ENCODE measurements at places on chromosomes 3 and 15.

DNA sequence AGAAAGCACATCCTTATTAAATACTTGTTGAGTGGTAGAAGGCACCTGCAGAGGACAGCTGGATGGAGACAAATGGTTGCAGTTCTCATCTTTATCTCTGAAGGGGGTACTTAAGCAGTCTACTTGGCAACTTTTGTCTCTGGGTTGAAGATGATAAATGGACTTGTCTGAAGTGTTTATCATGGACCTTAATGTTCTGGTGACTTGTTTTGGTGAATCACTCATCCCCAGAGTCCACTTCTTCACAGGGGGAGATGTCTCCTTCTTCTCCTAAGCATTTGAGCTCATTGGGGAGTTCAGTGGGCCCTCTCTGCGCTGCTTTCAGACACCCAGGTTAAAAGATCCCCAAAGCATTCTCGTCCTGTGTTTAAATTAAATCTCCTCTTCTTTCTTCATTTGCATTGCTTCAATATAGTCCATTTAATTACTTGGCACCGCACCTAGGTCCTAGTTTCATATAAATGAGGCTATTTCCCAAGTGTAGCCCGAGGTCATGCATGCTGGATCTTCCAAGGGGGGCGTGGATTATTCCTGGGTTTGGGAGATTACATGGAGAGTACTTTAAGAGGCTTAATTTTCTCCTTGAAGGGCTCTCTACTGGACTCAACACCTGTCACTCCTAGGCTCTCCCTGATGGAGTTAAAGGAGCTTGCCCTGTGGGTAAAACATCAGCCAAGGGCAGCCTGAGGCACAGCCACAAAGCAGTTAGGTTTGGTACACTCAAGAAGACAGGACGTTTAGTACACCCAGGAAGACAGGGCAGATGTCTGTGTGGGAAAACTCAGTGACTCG is 239.3 kb upstream of the C2CD4B start:
- DNase-seq = no peak

DNA sequence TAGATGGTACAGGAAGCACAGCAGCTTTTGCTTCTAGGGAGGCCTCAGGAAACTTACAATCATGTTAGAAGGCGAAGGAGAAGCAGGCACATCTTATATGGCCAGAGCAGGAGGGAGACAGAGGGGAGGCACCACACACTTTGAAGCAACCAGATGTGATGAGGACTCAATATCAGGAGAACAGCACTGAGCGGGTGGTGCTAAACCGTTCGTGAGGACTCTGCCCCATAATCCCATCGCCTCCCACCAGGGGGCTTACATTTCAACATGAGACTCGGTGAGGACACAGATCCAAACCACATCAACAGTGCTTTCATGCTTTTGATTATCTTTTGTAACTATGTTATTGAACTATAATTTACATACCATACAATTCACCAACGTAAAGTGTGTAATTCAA is 7.6 kb upstream of the TMEM44 start:
- no peak for DNase-seq

DNA sequence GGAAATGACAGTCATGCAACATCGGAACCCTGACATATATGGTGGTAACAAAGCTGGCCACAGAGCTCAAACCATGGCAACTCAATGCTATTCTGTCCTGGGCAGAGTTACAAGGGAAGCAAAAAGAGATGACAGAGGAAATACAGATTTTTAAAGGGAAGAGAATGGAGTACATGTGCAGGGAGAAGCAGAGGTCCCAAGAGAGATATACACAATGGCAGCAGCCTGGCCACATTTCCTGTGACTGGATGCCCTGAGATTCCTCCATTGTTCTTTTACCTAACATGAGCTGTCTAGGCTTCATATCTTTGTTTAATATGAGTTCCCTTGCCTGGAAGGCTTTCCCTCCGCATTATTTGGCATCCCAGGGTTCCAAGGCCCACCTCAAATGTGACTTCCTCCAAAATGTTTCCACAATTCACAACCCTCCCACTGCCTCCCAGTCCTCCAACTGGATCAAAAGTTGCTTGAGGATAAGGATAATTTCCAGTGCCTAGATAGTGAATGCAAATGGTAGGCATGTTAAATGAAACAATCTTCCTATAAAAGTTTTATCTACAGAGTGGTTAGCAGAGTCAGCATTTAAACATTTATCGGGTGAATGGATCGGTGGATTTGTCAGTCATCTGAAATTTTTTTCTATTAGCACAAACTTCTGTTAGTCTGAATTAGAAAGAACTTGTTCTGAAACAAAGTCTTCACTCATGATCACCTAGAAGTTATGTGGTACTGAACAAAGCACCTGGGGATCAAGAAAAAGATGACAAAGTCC is 86.2 kb downstream of the DHX30 start:
- DNase-seq = no peak

DNA sequence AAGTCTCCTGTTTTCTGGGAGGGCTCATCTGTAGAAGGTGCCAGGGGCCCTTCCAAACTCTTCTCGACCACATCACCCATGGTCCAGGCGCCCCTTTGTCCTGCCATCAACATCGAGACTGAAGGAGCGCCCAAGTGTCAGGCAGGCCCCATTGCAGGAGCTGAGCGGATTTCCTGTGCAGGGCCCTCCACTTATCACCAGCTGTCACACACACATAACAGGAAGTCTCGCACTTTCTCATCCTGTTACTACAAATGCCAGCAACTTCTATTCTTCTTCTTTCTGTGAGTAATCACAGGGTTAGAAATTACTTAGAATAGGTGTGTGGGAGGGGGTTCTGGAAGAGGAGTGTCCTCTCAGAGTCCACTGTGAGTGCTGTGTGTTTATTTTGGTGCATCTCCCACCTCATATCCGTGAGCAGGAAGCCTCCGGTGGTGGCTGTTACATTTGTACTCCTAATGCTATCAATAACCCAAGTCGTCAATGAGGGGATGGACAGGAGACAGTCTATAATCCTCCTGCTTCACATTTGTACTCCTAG is at the start of gene KLHL6:
Gene KLHL6, minus strand, starts transcription at position 166 of the 541 bp plus-strand sequence. Its CDS starts 53 bp downstream, at position 113.
- peak; percentile 54 for DNase-seq

DNA sequence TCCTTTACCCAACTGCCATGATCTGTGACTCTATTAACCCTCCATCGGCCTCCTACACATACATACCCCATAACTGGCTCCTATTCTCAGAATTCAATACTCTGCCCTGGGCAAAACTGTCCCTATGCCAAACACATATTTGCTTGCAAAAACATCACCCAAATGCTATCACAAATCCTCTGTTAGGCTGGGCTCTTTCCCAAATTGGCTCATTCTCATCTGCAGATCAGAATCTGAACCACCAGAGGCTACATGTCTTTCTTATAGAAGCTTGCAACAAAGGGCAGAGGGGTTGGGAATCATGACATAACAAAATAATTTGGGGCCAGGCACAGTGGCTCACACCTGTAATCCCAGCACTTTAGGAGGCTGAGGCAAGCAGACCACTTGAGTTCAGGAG is 45.4 kb upstream of the GOLM2 start:
- DNase-seq = no peak

- no peak for DNase-seq
Measured at GRCh38 chr15:54502416-54503075, 524.3 kb downstream of the UNC13C start.

GRCh38 chr3:185330238-185330637 is 32.7 kb upstream of the MAP3K13 start:
- no peak for DNase-seq

DNA sequence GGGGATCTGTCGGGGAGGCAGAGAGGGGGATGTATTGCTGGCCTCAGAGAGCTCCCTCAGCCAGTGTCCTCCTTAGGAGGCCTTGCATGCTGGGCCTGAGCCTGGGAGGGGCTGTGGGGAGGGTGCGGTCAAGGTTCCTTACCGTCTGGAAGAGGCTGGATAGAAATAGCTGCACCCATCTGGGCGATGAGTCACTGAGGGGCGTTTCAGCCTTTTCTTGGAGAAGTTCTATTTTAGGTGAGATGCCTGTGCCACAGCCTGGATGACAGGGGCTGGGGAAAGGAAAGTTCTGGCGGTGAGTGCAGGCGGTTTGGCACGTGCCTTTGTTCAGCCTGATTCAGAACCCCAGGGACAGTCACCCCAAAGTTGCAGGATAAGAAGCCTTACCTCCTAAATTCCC is 35.7 kb upstream of the APEH start:
- no peak for DNase-seq

DNA sequence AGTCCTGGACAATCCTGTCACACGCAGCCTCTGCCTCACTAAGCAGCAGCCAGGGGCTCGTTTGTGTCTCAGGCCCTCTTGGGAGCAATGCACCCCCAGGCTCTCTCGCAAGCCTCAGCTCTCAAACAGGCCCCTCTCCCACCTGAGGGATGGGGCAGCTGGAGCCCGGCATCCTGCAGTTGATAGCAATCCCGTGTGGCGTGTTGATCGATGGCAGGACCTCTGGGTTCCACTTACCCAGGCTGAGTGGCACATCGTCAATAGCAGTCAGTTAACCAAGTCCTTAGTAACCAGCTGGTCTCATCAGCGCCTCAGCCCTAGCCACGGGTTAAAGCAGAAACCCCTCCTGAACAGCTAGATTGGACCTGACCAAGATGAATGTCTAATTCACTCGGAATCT is 36.5 kb upstream of the PLXNA1 start:
- no peak for DNase-seq

GRCh38 chr3:129424185-129424841 is 4.1 kb downstream of the EFCAB12 start:
- DNase-seq = no peak

GRCh38 chr3:175956964-175957363 is 1097.8 kb downstream of the NAALADL2 start:
- DNase-seq = no peak

- no peak for DNase-seq
Measured at GRCh38 chr3:130755666-130756065, 9.0 kb upstream of the PIK3R4 start.

DNA sequence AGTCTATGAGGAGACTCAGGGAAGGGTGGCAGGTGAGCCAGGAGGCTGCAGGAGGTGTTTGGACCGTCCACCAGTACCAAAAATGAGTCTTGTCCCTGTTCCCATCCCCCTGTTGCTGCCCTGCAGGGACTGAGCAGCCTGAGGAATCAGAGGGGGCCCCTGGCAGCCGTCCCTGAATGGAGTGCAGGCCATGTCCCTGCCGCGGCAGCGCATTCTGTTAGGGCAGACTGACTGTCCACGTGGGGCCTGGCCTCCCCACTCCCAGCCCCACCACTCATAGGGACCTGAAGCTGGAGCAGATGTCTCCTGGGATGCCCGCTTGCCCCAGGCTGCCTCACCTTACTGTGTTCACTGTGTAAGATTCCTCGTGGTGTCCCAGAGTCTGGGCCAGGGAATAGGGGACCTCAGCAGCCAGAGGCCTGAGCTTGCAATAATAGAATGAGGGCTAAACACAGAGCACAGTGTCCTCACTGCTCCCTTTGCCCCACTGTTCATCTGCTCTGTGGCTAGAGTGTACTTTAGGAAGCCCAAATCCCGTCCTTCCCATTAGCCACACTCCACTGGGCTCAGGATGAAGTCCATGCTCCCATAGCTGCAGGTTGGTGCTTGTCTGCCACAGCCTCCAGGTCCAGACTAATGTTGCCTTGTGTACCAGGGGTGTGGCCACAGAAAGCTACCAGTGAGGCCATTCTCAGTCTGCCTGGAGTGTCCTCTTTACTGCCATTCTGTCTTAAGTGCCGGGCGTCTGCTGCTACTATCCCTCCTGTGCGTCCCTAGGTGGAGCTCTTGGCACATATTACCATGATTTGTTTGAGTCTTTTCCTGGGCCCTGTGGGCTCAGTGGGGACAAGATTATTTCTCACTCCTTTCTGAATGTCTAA is 63.2 kb downstream of the HCN4 start:
- DNase-seq = no peak

GRCh38 chr3:194723846-194724618 is 38.3 kb downstream of the FAM43A start:
- no peak for DNase-seq

GRCh38 chr15:80549191-80549590 is 145.0 kb downstream of the ARNT2 start:
- DNase-seq = no peak

- DNase-seq = no peak
Measured at GRCh38 chr3:140559546-140559945, 118.3 kb upstream of the TRIM42 start.

- no peak for DNase-seq
Measured at GRCh38 chr15:31489801-31490646, 163.4 kb downstream of the KLF13 start.

DNA sequence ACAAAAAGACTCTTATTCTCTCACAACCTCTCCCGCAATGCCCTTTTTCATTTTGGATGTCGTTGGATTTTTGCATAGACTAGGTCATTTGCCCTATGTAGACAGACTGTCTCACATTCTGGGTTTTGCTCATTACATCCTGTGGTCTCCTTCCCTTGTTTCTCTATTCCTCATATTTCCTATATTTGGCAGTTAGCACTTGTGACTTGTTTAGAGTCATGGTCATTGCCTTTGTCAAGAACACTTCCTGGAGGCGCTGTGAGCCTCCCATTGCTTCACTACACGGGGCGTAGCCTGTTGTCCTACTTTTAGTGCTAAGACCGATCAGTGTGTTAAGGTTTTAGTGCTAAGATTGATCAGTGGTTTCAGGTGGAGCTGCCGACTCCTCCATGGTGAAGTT is 16.1 kb upstream of the TATDN2 start:
- DNase-seq = no peak

DNA sequence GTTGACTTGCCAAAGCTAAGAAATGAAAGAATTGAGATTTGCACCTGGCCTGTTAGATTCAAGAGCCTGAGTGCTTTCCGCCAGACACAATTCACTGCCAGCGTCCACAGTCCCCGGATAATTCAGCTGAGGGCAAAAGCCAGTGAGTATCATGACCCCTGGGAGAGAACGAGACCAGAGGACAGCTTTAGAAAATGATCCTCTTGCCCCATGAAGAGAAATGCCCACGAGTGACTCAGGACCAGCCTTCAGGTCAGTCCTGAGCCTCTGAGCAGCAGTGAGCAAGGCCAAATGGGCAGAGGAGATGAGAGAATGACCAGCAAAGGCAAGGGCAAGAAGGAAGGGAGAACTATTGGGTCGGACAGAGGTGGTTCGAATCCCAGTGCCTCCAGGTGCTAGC is 273.5 kb downstream of the FAM43A start:
- no peak for DNase-seq

DNA sequence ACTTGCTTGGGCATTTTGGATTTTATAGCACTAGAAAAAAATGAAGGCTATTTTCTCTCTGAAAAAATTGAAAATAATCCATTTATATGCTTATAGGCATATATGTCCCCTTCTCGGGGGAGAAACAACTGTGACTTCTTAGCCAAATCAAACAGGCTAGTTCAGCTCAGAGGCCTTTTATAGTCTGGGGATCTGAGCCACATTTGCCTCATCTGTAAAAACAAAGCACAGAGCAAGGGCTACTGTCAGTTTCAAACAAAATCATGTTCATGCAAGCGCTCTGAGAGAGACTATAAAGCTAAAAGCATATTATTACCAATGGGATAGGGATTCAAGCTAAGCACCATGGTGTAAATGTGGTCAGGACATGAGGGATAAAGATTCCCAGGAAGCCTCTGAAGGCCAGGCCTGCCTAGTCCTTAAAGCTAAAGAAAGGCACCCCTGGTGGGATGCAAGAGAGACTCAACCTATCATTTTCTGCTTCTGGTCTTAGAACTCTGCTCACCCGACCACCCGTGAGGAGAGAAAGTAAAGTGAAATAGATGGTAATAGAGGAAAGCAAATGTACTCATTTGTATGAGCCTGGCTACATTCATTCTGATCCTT is 51.0 kb upstream of the IL12A start:
- no peak for DNase-seq

- peak; percentile 14 for DNase-seq
Measured at GRCh38 chr15:73265536-73266153, 103.1 kb downstream of the HCN4 start.

Measured in activated CD8-positive, alpha-beta memory T cell treated with anti-CD3 and anti-CD28 coated beads for 1 hour (primary cell).